ENCODE measurements at places on chromosomes 13 and 19. TPM values are rescaled to one million over a fixed set of nuclear protein-coding genes. Genes with fewer than 3 reads are reported as not detected.

GRCh38 chr19:7874076-7874896 is at the start of gene PRR36:
Gene PRR36, minus strand, starts transcription at chr19:7874390. Its CDS starts 701 bp downstream, at chr19:7873689.
- no peaks in the 10 kb centered on the region for H3K36me3 ChIP-seq
- H3K4me1 ChIP-seq: peaks cover 31% of the 10 kb centered on the region
- H3K4me3 ChIP-seq: peak within 1 kb of the TSS; percentile 85
- peak within 1 kb of the TSS; percentile 81 for H3K27ac ChIP-seq

DNA sequence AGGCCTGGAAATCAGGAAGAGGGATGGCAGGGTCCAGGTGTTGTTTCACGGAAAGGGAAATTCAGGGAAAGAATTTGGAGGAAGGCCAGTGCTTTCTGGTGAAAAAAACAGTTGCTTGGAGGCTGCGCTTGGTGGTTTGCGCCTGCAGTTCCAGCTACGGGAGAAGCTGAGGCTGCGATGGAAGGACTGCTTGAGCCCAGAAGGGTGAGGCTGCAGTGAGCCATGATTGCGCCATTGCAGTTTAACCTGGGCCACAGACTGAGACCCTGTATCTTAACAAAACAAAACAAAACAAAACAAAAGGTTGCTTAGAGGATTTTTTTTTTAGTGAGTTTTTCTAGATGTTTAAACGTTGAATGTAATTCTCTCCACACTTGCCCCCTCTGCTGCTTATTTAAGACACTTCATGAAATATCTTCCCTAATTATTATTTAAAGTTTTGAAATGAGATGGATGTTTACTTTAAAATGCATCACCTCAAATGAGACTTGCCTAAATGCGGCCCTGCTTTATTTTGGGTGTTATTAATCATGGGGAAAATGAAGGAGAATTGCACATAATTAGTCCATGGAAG is 75.4 kb upstream of the TRPC4 start:
- H3K27me3 ChIP-seq: no peaks in the 10 kb centered on the region
- H3K27ac ChIP-seq: peak overlapping the region; percentile 68
- DNase-seq: no peak

The PLA2G4C gene
- 2.0 TPM for total RNA-seq

The RAD23A gene
- 80.7 TPM for total RNA-seq

The DACT3 gene
- total RNA-seq: 48.4 TPM

GRCh38 chr13:66618702-66619101 is 611.4 kb downstream of the PCDH9 start:
- DNase-seq: no peak
- no peak overlapping the region for H3K27ac ChIP-seq
- no peaks in the 10 kb centered on the region for H3K4me1 ChIP-seq
- no peaks in the 10 kb centered on the region for H3K27me3 ChIP-seq

GRCh38 chr13:112953591-112954487 is 15.2 kb upstream of the MCF2L start:
- peaks cover 42% of the 10 kb centered on the region for H3K27me3 ChIP-seq
- no peaks in the 10 kb centered on the region for H3K4me1 ChIP-seq
- H3K27ac ChIP-seq: no peak overlapping the region
- no peaks in the 10 kb centered on the region for H3K36me3 ChIP-seq

- peaks cover 19% of the 10 kb centered on the region for H3K27me3 ChIP-seq
These were observed 29.0 kb upstream of the CXCL17 start for GRCh38 chr19:42471554-42472249.

DNA sequence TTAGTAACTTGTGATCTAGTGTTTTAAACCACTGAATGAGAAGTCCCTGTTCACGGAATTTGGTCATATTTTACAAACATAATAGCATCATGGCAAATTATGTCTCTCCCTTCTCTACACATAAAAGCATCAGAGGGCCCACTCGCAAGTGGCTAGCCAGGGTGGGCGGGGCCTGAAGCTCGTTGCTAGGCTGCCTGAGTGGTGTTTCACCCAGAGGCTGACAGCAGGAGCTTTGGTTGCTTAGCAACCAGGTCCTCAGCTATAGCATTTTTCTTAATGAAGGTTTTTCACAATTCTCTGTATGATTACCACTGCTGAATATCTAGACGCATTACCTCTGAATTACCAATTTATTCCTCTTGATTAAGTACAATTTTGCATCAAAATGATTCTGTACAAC is 126.5 kb downstream of the NALCN start:
- no peak overlapping the region for H3K4me3 ChIP-seq
- peaks cover 3% of the 10 kb centered on the region for H3K4me1 ChIP-seq
- no peak overlapping the region for H3K27ac ChIP-seq
- DNase-seq: no peak

All from mesothelial cell of epicardium (in vitro differentiated cells).